ENCODE measurements at places on chromosomes 1 and 21.

GRCh38 chr1:96157101-96157500, 564.5 kb upstream of the PTBP2 start:
- DNase-seq: no peak

DNA sequence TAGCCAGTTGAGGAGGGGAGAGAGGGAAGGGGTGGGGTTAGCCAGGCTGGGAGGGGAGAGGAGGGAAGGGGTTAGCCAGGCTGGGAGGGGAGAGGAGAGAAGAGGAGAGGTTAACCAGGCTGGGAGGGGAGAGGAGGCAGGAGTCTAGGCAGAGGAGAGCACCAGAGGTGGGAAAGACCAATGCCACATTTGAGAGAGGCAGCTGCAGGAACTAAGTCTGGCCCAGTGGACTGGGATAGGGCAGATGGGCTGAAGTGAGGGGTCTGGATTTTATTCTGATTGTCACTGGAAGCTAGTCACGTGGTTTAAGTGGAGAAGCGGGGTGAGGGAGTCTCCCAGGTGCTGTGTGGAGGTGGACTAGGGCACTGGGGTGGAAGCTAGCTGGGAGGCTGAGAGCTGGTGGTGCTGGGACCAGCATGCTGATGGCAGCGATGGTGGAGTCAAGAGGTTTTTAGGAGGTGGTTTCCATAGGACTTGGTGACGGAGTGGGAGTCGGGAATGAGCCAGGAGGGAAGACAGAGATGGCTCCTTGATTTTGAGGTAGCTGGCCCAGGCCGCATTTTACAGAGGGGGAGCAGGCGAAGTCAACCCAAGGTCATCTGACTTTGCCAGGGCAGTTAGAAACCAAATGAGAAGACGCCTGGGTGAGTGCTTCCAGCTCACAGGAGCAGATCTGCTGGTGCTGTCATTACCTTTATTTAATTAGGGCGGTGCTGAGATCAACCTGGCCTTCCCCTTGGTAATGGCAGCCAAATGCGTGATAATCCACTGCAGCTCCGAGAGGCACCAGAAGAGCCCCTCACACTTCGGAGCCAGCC, 42.8 kb downstream of the DISP3 start:
- no peak for DNase-seq

DNA sequence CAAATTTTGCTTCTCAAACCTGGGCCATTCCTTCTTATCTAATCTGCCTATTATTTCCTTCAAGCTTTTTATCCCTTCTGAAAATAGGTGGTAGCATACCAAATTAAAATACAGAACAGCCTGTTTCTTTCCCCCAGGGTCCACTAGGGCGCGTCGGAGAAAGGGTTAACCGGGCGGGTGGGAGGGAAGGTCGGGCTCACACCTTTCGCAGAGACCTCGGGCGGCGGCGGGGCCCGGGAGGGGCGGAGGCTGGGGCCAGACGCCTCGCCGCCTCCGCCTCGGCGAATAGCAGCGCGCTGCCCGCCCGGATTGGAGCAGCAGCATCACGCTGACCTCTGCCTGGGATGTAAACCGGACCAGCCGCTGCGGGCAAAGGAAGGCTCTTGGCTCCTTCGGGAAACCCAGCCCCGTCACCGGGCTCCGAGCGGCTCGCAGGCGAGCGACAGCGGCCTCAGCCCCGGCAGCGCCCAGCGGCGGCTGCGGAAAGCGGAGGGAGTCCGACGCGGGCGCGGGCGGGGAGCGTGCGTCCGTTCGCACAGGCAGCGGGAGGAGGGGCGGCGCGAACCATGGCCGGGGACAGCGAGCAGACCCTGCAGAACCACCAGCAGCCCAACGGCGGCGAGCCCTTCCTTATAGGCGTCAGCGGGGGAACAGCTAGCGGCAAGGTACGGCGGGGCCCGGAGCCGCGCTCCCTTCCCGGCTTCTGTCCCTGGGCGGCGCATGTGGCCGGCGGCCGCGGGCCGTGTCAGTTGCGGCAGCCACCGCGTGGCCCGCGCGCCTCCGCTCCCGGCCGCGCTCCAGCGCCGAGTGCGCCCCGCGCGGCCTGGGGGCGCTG, at the start of gene UCK2:
Gene UCK2, plus strand, starts transcription at position 347 of the 835 bp plus-strand sequence. Its CDS starts 220 bp downstream, at position 567.
- DNase-seq: peak; percentile 68

GRCh38 chr1:43074244-43074643, 97.8 kb downstream of the EBNA1BP2 start:
- no peak for DNase-seq

DNA sequence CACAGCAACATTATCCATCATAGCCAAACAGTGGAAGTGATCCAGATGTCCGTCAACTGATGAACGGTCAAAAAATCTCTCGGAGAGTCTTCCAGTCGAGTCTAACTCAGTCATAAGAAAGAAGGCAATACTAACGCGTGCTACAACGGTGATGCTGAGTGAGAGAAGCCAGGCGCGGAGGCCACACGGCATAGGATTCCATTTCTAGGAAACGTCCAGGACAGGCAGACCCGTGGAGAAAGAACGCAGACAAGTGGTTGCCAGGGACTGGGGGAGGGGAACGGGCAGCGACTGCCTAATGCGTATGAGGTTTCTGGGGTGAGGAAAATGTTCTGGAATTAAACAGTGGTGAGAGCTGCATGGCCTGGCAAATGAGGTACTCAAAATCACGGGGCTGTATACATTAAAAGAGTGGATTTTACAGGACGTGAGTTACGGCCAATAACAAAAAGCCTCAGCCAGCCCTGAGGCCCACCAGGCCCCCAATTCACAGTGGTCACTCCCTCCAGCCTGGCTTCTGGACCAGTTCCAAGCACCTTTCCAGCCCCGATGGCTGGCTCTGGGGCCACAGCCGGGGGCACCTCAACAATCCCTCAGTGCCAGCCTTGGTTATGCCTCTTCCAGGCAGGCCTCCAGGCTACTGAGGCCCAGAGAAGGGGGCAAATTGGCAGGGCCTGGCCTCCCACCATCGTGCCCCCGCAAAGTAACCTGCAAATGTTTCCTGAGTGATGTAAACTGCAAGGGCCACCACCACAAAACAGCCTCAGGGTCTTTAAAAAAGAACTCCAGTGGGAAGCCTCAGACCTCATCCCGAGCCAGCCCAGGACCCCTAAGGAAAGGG, 3.4 kb downstream of the WNT9A start:
- no peak for DNase-seq
